Spinal cord (tissue), 10 donors: ENCODE measurements at places on chromosomes 4 and X.

DNA sequence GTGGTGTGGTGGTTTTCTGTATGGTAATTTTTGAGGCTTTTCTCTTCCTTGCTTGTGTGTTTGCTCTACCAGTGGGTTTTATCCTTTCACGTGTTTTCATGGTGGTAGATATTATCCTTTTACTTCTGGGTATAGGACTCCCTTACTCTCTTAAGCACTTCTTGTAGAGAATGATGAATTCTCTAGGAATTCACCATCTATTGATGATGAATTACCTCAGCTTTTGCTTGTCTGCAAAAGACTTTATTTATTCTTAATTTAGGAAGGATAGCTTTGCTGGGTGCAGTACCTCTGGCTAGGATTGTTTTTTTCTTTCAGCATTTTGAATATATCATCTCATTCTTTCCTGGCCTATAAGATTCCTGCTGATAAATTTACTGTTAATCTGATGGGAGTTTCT, 415.3 kb downstream of the PDGFC start:
- no peak overlapping the region for H3K27ac ChIP-seq
- peaks cover 5% of the 10 kb centered on the region for H3K4me1 ChIP-seq
- DNase-seq, result no peak

GRCh38 chrX:111020283-111020682, 75.7 kb upstream of the PAK3 start:
- no peak for DNase-seq
- no peaks in the 10 kb centered on the region for H3K27me3 ChIP-seq
- no peak overlapping the region for H3K4me3 ChIP-seq
- no peak overlapping the region for H3K27ac ChIP-seq
- H3K36me3 ChIP-seq, result no peaks in the 10 kb centered on the region
- H3K4me1 ChIP-seq, result no peaks in the 10 kb centered on the region

GRCh38 chr4:52192721-52193135, 141.6 kb downstream of the SPATA18 start:
- no peaks in the 10 kb centered on the region for H3K4me1 ChIP-seq
- H3K27me3 ChIP-seq, result no peaks in the 10 kb centered on the region
- DNase-seq, result no peak

- no peaks in the 10 kb centered on the region for H3K36me3 ChIP-seq
- H3K4me1 ChIP-seq, result no peaks in the 10 kb centered on the region
- H3K27ac ChIP-seq, result no peak overlapping the region
- no peak for DNase-seq
- no peaks in the 10 kb centered on the region for H3K27me3 ChIP-seq
Measured at GRCh38 chrX:148940411-148940996, 440.1 kb downstream of the AFF2 start.

DNA sequence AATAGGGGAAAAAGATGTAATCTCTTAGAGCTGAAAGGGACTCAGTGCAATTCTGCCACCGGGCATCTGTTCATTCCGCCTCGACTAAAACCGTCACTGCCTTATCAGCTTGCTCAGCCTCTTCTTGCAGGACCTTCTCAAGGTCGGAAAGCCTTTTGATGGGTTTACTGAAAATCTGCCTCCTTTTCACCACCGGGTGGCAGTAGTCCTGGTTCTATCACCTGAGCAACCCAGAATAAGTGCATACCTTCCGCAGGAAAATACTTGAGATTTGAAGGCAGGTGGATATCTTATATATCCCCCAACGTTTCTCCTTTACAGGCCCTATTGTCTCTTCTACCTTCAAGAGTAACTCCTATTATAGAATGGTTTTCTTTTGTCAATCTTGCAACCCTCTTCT, 103.4 kb upstream of the PAK3 start:
- no peak overlapping the region for H3K4me3 ChIP-seq
- peaks cover 17% of the 10 kb centered on the region for H3K27me3 ChIP-seq
- no peaks in the 10 kb centered on the region for H3K4me1 ChIP-seq
- no peak overlapping the region for H3K27ac ChIP-seq

GRCh38 chr4:28225050-28225449, 1364.4 kb downstream of the STIM2 start:
- H3K27me3 ChIP-seq, result no peaks in the 10 kb centered on the region
- H3K4me1 ChIP-seq, result no peaks in the 10 kb centered on the region
- peak; percentile 91 for DNase-seq
- H3K4me3 ChIP-seq, result no peak overlapping the region
